ENCODE measurements at places on chromosomes 13 and 19.

DNA sequence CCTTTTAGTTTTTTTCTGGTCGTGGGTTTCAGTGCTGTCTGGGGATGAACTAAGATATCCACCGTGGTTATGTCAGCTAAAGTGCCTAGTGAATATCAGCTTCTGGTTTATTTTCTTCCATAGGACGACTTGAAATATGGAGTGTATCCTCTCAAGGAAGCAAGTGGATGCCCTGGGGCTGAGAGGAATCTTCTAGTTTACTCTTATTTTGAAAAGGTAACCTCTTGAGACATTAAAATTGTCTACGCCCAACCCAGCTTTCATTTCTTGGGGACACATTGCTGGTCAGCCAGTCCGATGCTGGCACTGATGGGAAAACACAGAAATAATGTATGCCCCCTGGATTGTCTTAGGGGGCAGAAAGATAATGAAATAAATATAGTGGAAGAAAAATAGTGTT is 1.6 kb downstream of the ZNF431 start:
- H3K4me1 ChIP-seq, result no peaks in the 10 kb centered on the region
- H3K27me3 ChIP-seq, result no peaks in the 10 kb centered on the region
- H3K27ac ChIP-seq, result no peak overlapping the region
- no peak overlapping the region for H3K4me3 ChIP-seq

DNA sequence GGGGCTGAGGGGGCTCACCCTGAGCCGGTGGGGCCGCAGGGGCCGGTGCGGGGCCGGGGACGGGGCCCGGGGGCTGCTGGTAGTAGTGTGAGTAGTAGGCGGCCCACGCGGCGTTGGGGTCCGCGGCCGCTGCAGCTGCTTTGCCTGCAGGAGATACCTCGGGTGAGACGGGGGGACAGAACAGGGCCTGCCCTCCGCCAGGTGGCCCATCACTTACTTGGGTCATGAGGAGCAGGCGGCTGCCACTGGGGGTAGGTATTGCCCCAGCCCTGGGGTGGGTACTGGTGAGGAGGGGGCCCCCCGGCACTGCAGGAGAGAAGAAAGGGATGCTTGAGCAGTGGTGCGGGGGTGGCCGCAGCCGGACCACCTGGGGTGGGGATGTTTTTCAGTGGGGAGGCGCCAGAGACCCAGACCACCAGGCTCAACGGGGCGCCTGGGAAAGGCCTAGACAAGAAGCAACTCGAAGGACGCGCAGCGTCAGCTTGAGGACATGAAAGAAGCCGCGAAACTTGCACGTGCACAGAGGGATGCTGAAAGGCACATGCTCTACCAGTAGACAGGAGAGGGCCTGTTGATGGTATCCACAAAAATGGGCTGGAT is 8.9 kb downstream of the KHSRP start:
- peaks cover 53% of the 10 kb centered on the region for H3K36me3 ChIP-seq
- no peak overlapping the region for H3K27ac ChIP-seq
- no peaks in the 10 kb centered on the region for H3K27me3 ChIP-seq

GRCh38 chr19:51387924-51388389 is at the start of gene LIM2:
LIM2 (minus strand) TSS chr19:51387974; CDS start chr19:51387443, 531 bp downstream.
- no peaks in the 10 kb centered on the region for H3K4me1 ChIP-seq
- H3K36me3 ChIP-seq, result no peaks in the 10 kb centered on the region
- H3K4me3 ChIP-seq, result no peak within 1 kb of the TSS
- H3K27me3 ChIP-seq, result no peaks in the 10 kb centered on the region
- no peak for DNase-seq

DNA sequence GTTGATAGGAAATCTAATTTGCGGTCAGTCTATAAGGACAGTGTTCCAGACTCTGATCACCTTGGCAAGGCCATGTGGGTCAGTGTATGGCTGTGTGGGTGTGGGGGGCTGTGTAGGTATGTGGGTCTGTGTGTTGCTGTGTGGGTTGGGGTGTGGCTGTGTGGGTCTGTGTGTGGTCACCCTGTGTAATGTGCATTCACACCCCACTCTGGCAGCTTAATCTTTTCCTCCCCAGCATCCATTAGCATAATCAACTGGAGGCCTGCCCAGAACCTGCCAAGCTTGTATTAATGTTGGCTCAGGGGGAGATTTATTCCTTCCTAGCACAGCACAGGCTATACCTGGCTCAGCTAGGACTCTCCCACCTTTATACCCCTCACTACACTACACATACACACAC is 203.2 kb downstream of the TUBA3C start:
- H3K36me3 ChIP-seq, result no peaks in the 10 kb centered on the region
- no peaks in the 10 kb centered on the region for H3K4me1 ChIP-seq
- no peaks in the 10 kb centered on the region for H3K27me3 ChIP-seq
- H3K27ac ChIP-seq, result no peak overlapping the region
- no peak overlapping the region for H3K4me3 ChIP-seq
- no peak for DNase-seq

GRCh38 chr13:26855071-26855470 is 94.5 kb upstream of the GPR12 start:
- H3K4me3 ChIP-seq, result no peak overlapping the region
- no peaks in the 10 kb centered on the region for H3K36me3 ChIP-seq
- H3K27ac ChIP-seq, result no peak overlapping the region
- DNase-seq, result no peak
- H3K4me1 ChIP-seq, result no peaks in the 10 kb centered on the region

DNA sequence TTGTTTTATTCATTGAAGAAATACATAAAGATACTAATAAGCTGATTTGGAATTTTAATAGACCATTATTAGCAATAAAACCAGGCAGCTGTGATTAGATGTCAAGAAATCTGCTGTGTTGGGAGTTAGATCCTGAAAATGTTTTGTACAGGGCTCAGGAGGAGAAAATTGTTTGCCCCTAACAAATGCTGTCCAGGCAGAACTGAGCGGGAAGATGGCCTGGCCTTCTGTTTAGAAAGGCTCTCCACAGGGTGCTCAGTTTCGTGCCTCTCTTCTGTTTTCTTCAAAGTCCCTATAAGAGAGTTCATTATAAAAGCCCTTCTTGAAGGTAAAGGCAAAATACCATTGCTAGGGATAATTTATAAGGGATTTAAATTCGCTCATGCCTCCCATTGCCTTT is 64.1 kb downstream of the ERCC5 start:
- DNase-seq, result no peak
- H3K36me3 ChIP-seq, result no peaks in the 10 kb centered on the region
- H3K4me3 ChIP-seq, result no peak overlapping the region
- no peaks in the 10 kb centered on the region for H3K27me3 ChIP-seq
- no peak overlapping the region for H3K27ac ChIP-seq

- no peak overlapping the region for H3K4me3 ChIP-seq
- H3K4me1 ChIP-seq, result no peaks in the 10 kb centered on the region
- H3K27me3 ChIP-seq, result no peaks in the 10 kb centered on the region
- no peaks in the 10 kb centered on the region for H3K36me3 ChIP-seq
Measured at GRCh38 chr13:76523740-76524340, 362.4 kb downstream of the KCTD12 start.

- no peak for DNase-seq
- H3K36me3 ChIP-seq, result no peaks in the 10 kb centered on the region
- no peaks in the 10 kb centered on the region for H3K27me3 ChIP-seq
- no peak overlapping the region for H3K27ac ChIP-seq
Measured at GRCh38 chr13:113912596-113912995, 48.7 kb upstream of the GAS6 start.

DNA sequence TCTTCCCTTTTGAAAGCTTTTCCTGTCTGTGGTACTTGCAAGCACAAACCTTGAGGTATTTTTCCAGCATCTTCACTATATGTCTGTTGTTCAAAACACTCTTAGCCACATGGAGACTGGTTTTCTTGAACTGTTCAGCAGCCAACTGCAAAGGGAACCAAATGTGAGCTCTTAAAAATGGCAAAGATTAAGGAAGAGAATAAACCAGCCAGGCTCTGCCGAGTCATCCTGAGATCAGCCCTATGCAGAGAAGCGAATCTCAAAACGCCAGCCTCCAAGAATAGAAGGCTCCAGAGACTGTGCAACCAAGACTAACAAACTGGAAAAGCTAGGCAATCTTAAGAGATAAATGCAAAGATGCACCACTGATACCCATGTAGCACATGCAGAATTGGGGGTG is 20.7 kb downstream of the AKAP8 start:
- H3K4me3 ChIP-seq, result no peak overlapping the region
- H3K36me3 ChIP-seq, result peaks cover 8% of the 10 kb centered on the region
- H3K4me1 ChIP-seq, result no peaks in the 10 kb centered on the region
- H3K27ac ChIP-seq, result peak overlapping the region; percentile 60
- no peak for DNase-seq

DNA sequence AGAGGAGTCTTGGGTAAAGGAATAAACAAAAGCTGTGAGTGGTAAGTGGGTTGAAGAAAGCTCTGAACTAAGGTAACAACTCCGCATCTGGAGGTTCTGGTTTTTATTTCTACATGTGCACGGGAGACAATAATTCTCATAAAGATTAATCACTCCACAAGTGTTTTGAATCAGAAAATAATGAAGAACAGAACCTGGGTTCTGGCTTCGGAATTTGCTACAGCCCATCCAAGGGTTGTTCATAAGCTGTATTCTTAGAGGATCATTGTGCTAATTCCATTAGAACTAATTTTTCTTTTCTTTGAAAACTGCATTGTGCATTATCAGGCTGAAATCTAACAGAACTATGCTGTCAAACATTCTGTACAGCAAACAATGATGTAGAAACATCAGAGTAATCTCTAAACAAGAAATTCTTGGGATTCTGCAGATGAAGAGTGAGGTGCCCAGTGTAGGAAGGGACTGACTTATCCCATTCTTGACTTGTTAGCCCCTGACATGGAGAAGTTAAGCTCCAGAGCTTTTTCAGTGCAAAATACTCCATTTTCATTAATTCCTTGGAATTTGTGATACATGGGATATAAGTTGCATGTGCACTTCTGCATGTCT is 368.2 kb downstream of the COG6 start:
- H3K27me3 ChIP-seq, result no peaks in the 10 kb centered on the region
- no peaks in the 10 kb centered on the region for H3K36me3 ChIP-seq
- no peak overlapping the region for H3K4me3 ChIP-seq
- H3K4me1 ChIP-seq, result no peaks in the 10 kb centered on the region
- no peak overlapping the region for H3K27ac ChIP-seq

DNA sequence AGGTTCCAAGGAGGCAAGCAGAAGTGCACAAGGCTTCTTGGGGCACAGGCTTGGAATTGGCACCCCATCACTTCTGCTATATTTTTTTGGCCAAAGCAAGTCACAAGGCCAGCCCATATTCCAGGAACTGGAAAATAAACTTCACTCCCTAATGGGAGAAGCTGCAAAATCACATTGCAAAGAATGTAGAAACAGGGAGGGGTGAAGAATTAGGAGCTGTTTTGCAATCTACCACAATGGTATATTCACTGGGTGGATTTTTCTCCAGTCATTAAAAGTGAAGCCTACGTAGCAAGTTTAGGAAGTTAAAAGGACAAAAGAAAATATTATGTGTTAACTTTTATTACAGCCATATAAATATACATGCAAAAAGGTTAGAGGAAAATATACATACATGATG is 464.8 kb downstream of the COG6 start:
- no peak for DNase-seq
- no peaks in the 10 kb centered on the region for H3K27me3 ChIP-seq
- no peaks in the 10 kb centered on the region for H3K4me1 ChIP-seq
- no peak overlapping the region for H3K4me3 ChIP-seq
- H3K27ac ChIP-seq, result no peak overlapping the region
- no peaks in the 10 kb centered on the region for H3K36me3 ChIP-seq

DNA sequence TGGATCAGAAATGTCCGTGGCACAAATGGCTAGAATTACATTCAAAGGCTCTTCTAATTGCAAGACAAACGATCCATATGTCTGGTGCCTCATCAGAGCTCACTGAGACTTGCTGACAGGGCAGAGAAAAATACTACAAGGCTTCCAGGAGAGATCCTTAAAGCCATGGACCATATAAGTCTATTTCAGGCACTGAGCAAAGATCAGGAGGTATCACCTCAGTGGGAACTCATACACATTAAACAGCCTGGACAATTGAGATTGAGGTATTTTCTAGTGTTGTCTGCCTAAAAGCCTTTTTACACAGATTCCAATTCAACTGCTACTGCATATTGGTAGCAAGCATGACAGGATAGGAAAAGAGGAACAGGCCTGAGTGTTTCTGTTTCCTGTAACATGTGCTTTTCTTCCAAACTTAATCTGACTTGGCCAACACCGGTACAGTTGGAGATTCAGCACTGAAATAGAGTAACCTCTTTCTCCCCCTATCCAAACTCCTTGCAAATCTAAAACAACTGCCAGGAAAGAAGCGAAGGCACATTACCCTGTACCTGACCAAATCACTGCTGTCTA is 65.9 kb downstream of the SERP2 start:
- no peaks in the 10 kb centered on the region for H3K27me3 ChIP-seq
- H3K36me3 ChIP-seq, result no peaks in the 10 kb centered on the region
- H3K4me3 ChIP-seq, result no peak overlapping the region
- H3K27ac ChIP-seq, result no peak overlapping the region
- DNase-seq, result no peak

DNA sequence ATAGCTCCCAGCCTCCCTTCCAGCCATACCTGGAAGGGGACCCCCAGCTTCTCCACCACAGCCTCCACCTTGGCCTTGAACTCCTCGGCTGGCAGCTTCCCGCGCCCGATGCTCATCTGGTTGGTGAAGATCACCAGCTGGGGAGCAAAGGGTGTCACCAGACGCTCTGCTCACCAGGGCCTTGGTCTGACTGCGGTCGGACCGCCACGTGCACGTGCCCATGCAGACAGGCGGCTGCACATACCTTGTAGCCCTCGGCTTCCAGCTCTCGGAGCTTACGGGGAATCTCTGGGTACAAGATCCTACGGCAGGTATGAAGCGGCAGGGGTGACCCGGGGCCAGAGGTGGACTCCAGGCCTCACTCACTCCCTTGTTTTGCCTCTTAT is 3.4 kb downstream of the PNKP start:
- no peak overlapping the region for H3K4me3 ChIP-seq
- H3K27ac ChIP-seq, result no peak overlapping the region
- H3K27me3 ChIP-seq, result no peaks in the 10 kb centered on the region
- peaks cover 3% of the 10 kb centered on the region for H3K36me3 ChIP-seq
- DNase-seq, result peak; percentile 54
- H3K4me1 ChIP-seq, result peaks cover 16% of the 10 kb centered on the region

GRCh38 chr13:34357435-34358232 is 539.7 kb downstream of the RFC3 start:
- no peaks in the 10 kb centered on the region for H3K36me3 ChIP-seq
- no peak overlapping the region for H3K4me3 ChIP-seq
- H3K27me3 ChIP-seq, result no peaks in the 10 kb centered on the region
- no peak overlapping the region for H3K27ac ChIP-seq

GRCh38 chr13:34176633-34177032 is 358.7 kb downstream of the RFC3 start:
- no peaks in the 10 kb centered on the region for H3K27me3 ChIP-seq
- no peak overlapping the region for H3K27ac ChIP-seq
- DNase-seq, result no peak
- H3K4me1 ChIP-seq, result no peaks in the 10 kb centered on the region
- H3K36me3 ChIP-seq, result no peaks in the 10 kb centered on the region
- H3K4me3 ChIP-seq, result no peak overlapping the region

DNA sequence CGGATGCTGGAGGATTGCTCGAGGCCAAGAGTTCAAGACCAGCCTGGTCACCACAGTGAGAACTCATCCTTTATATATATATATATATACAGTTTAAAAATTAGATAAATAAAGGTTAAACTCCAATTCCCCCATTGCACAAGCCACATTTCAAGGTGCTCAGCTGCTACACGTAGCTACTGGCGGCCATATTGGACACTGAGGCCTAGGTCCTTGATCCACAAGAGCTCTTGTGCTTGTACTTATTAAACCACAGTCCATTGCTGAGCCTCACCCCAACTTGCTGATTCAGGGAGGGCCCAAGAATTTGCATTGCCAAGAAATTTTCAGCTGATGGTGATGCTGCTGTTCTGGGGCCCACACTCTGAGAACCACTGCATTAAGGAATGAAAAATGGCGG is 9.6 kb downstream of the TTC9B start:
- H3K27ac ChIP-seq, result no peak overlapping the region
- no peaks in the 10 kb centered on the region for H3K4me1 ChIP-seq
- no peaks in the 10 kb centered on the region for H3K27me3 ChIP-seq
- H3K36me3 ChIP-seq, result no peaks in the 10 kb centered on the region

GRCh38 chr13:103607995-103608394 is 541.8 kb upstream of the SLC10A2 start:
- H3K27me3 ChIP-seq, result no peaks in the 10 kb centered on the region
- no peaks in the 10 kb centered on the region for H3K36me3 ChIP-seq
- DNase-seq, result no peak
- no peak overlapping the region for H3K4me3 ChIP-seq
